ENCODE measurements at places on chromosomes 2 and 18. TPM values are rescaled to one million over a fixed set of nuclear protein-coding genes. Genes with fewer than 3 reads are reported as not detected.

RNF152 gene
- total RNA-seq: 60.2 TPM

ZNF385B gene
- 0.89 TPM for total RNA-seq

MAIP1 gene
- 12.8 TPM for total RNA-seq

GREB1L gene
- 4.2 TPM for total RNA-seq

NYAP2 gene
- 0.30 TPM for total RNA-seq

FOXD4L1 gene
- total RNA-seq: not detected

GRHL1 gene
- 93.0 TPM for total RNA-seq

RNF144A gene
- total RNA-seq: 15.3 TPM

GYPC gene
- 102 TPM for total RNA-seq

DNA sequence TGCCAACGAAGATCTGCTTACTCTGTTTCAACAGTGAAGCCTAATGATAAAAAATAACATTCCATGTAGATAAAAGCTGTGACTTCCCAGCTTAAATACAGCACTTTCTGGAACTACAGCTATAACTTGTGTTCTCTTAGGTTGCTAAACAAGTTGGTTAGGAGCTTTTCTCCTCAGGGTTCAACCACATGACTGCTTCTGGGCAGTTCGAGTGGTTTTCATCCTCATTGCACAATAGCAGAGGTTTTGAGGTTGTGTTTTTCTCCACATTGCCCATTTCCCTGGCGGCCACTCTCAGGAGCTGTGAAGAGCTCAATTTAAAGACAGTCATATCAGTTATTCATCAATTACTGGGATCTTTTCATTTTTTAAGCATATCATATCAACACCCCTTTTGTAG, 102.2 kb upstream of the CYP1B1 start:
- DNase-seq: no peak

GRCh38 chr2:127951026-127951425, 65.3 kb upstream of the AMMECR1L start:
- DNase-seq: no peak

DNA sequence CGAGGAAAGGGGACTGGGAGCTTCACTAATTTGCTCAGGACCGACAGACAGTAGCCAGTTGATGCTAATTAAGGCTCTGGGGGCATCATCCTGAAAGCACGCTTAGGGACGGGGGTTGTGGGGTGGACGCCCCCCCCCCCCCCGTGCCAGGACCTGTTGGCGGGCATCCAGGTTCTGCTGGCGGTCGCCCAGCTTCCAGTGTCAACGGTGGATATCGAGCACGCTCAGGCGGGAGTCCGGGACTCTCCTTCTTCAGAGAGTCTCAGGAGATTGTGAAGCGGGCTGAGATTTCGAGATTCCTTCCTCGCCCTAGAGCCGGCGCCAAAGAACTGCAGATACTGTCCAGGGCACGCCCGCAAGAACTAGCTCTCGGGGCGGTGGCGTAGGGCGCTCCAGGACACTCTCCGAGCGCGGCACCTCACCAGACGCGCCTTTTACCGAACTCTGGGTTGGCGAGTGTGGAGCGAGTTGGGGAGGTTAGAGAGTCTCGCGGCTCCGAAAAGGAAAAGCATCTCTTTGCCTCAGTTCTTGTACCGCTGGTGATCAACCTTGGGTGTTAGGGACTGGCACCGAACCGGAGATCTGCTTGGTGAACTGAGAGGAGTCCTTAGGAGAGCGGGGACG, 5.6 kb downstream of the RAX start:
- DNase-seq: no peak

- no peak for DNase-seq
These were observed 24.1 kb downstream of the EPB41L3 start for GRCh38 chr18:5519448-5520298.

GRCh38 chr2:44960871-44961270, 19.4 kb downstream of the SIX3 start:
- DNase-seq: no peak

DNA sequence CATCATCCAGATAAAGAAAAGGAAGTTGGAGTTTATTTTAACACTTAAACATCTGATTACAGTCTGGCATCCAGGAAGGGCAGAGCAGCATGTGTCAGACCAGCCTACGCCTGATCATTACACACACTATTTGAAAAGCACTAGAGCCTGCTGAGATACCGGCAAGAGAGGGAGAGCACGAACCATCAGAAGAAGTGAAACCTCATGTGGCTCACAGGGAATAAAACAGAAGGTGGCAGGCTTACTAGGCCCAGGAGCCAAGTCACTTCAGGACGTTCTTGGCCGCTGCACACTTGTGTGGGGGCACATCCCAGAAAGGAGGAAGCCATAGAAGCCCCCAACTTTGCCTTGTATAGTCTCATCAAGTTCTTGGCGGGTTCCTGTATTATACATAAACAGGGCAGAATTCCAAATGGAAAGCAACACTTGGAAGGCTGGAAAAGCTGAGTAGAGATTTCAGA, 105.5 kb downstream of the UGGT1 start:
- DNase-seq: no peak

DNA sequence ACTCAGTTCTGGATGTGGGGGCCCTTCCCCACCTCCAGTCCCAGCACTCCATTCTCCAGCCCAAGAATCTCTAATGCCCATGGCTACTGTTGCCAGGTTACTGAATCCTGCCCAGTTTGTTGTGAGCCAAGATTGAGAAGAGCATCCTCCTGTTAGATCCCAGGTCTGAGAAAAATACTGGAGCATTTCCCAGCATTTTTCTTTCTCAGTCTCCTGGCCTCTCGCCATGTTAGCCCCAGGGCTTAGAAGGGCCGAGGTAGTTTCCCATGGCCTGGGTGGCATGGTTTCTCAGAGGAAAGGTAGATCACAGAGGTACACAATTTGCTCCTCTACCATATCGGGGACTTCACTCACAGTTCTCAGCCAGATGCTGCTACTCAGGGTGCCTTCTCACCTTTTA, 135.7 kb downstream of the OTX1 start:
- DNase-seq: no peak

DNA sequence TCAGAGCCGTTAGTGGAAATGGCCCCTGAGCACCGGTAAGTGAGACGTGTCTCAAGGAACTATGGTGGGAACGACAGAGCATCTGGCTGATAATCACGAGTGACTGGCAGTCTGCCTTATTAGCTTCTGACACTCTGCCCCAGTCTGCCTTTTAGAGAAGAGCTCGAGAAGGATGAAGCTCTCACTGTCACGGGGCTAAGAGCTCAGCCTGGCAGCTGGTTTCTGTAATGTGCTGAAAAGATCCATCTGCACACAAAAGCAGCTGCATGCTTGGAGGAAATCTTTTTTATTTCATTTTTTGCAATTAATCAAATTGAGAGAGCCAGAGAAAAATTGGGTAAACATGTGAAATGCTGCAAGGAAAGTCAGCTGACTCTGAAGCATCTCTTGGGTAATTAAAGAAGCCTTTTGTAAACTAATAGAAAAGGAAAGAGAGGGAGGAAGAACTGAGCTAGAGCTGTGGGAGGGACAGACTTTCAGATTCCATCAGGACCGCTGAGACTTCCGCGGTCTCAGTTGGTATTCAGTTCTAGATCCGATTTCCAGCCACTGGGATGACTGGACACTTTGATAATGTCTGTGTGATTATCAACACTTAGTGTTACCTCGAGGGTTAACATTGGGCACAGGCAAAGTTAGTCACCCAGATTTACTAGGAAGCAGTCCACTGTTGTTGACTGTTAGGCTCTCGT, 24.4 kb downstream of the MBP start:
- peak; percentile 89 for DNase-seq

DNA sequence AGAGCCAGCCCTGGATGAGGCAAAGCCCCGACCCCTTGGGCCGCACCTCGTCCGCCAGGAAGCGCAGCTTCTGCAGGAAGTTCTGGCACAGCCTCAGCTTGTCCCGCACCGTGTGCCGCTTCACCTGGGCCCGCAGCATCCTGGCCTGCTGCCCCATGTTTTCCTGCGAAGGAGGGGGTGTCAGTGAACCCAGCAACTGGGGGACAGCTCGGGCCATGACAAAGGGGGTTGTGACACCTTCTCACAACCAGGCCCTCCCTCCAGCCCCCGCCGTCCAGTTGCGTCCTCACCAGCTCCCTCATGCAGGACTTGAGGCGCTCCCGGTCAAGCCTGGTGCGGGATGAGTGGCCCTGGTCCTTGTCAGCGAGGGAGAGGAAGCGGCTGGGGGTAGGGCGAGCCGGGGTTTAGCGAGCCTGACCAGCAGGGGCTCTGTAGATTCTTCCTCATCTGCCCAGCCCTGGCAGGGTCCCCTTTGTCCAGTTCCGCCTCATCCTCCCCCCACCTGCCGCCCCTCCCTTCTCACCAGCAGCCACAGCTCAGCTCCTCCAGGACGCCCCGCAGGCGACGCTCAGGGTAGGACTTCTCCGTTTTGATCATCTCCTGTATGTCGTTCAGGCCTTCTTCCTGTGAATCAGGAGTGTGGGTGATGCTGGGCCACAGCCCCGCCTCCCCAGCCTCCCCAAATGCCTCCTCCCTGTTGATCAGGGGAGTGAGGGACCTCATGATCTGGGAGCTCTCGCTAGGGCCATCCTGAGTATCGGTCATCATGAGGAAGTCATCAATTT, 606 bp downstream of the OTOF start:
- DNase-seq: no peak

DNA sequence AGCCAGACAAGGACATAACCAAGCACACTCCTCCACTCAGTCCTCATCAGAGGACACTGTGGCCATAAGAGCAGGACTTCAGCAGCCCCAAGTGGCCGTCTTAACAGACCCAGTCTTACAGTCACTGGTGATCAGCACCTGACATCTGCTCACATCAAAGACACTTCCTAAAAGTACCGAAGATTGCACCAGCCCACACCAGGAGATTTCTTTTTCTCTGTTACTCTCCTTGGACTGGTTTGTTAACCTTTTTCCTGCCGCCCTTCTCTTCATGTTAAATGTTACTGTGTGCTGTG, 44.1 kb downstream of the MRPS5 start:
- no peak for DNase-seq

DNA sequence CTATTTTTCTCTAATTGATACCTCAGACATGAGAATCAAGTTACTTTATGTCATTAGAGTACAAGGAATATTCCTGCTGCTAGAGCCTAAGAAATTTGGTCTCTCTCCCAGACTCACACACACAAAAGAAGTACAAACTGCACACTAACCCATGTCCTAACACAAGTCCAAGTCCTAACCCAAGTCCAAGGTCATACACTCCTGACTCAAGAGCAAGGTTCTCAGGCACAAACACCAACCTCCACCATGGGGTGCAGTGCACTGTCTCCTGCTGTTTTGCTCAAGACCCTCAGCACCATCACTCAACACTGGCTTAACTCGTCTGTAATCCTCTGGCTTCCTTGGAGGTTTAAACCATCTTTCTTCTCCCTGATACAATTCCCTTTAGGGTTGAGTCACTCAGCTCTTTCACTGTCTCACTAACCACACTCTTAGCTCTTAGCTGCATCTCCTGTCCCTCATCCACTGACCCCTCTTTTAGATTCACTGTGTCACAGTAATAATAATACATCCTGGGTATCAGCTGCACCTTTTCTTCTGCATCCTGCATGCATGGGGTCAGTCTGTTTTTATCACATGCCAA, 129.8 kb downstream of the BCL2L11 start:
- no peak for DNase-seq

- no peak for DNase-seq
These were observed 87.2 kb downstream of the SMAD7 start for GRCh38 chr18:48863432-48864065.

GRCh38 chr18:12726774-12727550, 24.1 kb downstream of the PSMG2 start:
- peak; percentile 30 for DNase-seq

GRCh38 chr2:163369111-163369510, 366.7 kb downstream of the FIGN start:
- DNase-seq: no peak

DNA sequence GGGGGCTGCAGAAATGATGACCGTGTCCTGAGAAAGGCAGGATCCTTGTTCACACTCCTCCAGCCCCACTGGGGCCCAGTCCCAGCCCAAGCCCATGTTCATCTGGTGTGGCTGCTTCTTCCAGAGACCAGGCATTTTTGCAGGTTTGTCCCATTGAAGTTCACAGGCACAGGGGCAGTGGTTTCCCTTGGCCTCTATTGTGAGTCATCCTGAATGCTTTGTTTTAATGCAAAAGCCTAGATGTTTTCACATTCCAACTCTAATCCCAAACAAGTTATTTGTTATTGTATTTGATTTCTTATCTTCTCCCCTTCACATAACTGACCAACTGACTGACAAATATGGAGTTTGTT, 426.4 kb upstream of the ID2 start:
- DNase-seq: no peak

DNA sequence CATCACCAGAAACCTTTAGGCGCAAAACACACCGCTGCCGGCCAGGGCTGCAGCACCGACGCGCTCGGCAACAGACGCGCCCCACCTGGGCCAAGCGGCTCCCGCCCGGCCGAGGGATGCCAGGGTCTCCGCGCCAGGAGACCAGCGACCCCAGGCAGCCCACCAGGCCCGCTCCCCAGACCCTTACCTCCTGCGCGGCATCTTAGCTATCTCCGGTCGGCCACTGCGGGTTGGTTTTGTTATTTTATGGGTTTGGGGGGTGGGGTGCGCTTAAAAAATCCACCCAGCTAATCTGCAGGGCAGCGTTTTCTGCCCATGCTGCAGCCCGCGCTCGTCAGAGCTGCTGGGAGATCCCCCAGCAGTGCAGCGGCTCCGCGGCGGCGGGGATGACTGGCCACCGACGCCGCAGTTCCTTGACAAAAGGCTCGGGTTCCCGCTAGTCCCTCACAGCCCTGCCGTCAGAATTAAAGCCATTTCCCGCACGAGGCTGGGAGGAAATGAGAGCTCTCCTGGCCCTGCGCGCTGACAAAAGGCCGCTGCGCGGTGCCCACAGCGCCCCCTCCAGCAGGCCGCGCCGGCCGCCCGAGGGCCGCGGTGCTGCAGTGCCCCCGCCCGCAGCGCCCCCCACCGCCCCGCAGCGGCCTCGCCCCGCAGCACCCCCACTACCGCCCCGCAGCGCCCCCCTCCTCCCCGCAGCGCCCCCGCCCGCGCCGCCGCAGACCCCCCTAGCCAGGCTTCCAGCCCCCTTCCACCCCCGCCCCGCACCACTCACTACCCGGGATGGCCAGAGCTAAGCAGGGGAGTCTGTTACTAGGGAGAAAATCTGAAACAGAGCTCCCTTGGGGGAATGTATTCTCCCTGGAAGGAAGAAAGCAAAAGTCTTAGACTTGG, at the start of gene ADD2:
Gene ADD2, minus strand, starts transcription at position 502 of the 891 bp plus-strand sequence. CDS start 61,792 bp downstream, outside the sequence.
- DNase-seq: peak; percentile 19

DNA sequence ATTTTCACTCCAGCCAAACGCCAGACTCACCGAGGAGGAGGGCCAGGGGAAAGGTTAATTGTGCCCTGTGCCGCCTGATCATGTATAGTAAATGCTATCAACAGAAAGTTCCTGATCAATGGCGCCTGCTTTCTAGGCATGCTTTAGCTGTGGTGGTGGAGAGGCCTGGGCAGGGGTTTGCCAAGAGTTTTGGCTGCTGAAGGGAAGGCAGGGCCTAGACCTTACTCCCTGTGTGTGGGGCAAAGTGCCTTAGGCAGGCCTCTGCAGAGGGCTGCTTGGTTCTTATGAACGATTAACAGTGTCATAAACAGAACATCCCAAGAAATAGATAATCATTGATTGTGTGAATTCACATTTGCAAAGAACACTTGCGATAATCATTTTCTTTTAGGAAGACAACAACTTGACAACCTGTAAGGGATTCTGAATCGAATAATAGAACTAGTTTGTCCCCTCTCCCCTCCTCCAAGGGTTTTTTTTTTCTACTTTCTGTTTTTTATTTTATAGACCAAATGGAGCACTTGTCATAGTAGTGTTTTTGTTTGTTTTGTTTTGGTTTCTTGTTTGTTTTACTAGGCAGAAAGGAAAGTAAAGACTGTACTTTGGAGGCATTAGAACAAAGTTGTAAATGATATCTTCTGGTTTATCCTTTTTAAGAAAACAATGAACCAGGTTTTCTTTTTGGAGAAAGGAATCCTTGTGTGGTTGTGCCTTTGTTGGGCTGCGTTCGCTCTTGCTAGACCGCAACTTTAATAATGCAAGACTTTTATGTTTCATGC, 6.5 kb downstream of the TSHZ1 start:
- DNase-seq: no peak

- DNase-seq: no peak
These were observed 195.3 kb downstream of the SETBP1 start for GRCh38 chr18:44876024-44876423.

Measured in skin of body (tissue), 3 donors.